Inflammatory macrophage treated with lipopolysaccharide for 4 hours (primary cell): ENCODE measurements at places on chromosomes 5 and 9.

DNA sequence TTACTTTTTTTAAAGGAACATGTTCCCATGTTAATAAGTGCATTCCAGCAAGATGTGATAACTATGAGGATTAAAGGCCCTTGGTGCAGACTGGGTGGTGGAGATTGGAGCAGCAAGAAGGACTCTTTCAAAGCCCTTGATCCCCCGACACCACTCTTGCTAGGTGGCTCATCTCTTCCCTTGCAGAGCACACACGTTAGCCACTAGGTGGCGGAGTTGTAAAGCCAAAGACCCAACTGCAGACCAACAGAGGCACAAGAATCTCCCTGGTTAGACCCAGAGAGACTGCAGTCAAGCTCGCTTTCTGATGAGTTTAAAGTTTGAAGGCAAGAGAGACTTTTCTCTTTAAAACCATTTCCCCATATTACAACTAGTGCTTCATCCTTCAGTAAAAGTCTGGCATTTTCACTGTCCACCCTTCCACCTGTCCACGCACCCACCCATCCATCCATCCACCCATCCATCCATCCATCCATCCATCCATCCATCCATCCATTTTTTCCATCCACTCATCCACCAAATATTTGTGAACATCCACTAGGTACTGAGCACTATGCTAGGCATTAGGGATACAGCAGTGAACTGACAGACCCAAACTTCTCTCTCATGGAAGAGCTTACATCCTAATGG, 226.9 kb downstream of the MSX2 start:
- DNase-seq: peak; percentile 40

- peak; percentile 90 for DNase-seq
These were observed 18.4 kb downstream of the ENG start for GRCh38 chr9:127835991-127836516.

- DNase-seq: no peak
These were observed 162.5 kb downstream of the ZNF462 start for GRCh38 chr9:107025260-107026035.

GRCh38 chr5:160347448-160347847, 23.0 kb downstream of the C1QTNF2 start:
- DNase-seq: no peak

GRCh38 chr9:116482740-116483139, 204.4 kb upstream of the TRIM32 start:
- DNase-seq: no peak

- DNase-seq: no peak
These were observed 36.6 kb upstream of the FBXL7 start for GRCh38 chr5:15463231-15463980.

DNA sequence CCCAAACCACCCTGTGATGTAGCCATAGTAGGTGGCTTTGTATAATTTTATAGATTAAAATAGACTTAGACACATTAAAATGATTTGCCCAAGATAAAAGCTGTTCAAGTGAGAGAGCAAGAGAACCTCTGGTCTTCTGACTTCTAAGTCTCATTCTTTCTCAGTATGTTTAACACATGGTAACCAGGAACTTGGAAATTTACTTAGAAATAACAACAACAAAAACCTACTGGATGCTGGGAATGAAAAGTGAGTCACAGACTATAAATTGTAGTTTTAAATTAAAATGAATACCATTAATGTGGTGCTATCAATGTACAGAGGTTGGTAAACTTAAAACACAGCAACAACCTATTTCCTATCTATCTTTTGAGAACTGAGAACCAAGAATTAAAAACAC, 30.4 kb downstream of the HMGCR start:
- no peak for DNase-seq

DNA sequence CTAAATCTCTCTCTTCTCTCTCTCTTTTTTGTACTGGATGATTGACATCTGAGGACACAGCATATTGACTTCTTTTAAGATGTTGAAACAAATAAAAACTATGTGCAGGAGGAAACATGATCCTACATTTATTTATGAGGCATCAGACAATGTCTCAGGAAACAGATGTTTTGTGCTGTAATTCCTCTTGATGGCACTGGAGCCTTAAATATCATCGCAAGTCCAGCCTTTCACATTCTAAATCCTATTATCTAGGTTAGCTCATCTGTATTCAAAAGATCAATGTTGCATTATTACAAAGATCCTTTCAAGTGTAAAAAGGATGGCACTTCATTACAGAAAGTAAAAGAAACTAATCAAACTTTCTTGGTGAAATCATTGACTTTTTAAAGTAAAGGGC, 63.9 kb downstream of the MAT2B start:
- no peak for DNase-seq

- DNase-seq: no peak
These were observed 101.7 kb downstream of the ZNF354C start for GRCh38 chr5:179161901-179162300.

DNA sequence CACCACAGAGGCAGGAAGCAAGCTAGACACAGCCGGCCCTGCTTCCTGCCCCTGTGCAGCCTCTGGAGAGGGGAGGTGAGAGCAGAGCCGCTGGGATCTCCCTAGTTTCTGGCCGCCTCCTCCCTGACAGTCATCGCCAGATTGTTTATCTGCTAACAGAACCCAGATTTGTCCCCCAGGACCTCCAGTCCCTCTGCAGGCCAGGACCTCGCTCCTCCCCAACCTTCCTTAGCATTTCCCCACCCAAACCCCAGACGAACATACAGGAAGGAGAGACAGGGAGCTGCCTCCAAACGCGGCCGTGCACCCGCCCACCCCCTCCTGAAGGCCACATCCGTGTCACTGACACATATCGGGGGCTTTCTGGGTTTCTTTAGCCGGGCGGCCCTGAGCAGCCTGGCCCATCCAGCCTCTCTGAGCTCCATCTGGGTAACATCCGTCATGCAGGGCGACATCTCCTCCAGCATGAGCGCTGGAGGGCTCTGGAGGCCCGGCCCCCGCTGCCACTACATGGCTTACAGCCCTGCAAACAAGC, 47.5 kb downstream of the DBH start:
- no peak for DNase-seq

DNA sequence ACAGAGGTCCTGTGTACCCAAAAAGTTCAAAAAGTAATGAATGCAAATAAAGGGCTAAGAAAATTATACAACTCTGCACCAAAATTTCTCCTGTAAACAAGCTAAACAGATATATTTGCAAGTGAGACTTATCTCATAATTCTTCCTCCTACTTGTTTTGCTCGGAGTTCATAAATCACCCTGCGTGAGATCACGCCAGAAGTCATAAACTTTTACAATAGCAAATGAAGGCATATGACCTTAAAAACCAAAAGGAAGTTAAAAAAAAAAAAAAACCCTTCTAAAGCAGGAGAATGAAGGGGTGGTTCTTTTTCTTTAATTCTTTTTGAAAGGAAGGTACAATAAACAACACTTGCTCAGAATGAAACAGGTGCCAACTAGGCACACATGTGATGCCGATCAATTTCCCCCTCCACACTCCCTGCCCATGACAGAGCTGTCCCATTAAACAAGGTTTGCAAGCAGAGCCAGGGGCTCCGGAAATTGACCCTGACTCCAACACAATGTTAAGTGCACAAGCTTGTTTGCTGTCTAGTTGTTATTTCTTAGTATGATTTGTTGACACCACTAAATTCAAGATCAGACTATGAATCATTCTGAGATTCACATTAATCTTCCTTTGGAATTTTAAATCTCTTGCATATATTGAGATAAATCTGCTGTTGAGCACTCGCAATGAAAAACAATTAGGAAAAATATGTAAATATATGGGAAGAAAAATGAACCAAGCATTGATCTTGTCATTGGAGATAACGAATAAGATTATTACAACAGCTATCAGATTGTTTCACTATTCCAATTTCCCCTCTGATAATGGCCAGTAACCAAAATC, 46.3 kb downstream of the DROSHA start:
- no peak for DNase-seq

DNA sequence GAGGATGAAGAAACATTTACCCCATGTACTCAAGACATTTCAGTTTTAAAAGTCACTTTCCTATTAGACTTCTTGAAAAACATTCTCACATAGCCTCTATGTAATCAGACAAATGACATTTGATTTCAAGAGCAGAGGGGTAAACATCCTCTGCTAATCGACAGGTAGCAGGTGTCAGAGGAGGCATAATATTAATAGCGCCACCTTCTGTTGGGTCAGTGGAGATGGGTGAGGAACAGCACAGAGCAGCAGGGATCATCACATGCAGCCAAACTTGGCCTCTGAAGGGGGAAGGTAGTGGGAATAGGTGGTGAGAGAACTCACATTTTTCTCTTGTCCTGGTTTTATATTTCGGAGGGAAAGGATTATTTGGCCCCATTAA, 3.3 kb upstream of the LSM11 start:
- DNase-seq: peak; percentile 9

- no peak for DNase-seq
These were observed 48.9 kb downstream of the CFAP90 start for GRCh38 chr5:7801891-7802614.

- no peak for DNase-seq
These were observed 127.1 kb upstream of the SLCO6A1 start for GRCh38 chr5:102625928-102626327.

DNA sequence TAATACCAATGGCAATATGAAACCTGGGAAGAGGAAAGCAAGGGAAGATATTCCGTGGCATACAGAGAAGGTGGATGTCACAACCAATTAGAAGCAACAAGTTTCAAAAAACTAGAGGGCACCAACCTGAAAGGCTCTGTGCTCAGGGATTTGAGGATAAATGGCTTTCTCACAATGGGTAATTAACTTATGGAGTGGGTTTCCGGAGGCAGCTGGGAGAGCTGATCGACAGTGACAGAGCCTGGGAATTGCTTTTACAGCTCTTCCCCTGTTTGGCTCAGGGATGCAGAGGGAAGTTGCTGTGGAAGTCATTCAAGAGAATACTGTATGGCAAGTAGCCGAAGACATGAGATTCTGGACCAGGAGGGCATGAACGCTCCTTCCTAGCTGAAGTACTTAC, 237.0 kb downstream of the KIF4B start:
- DNase-seq: no peak

GRCh38 chr5:176846335-176847140, 36.2 kb downstream of the UNC5A start:
- peak; percentile 49 for DNase-seq

DNA sequence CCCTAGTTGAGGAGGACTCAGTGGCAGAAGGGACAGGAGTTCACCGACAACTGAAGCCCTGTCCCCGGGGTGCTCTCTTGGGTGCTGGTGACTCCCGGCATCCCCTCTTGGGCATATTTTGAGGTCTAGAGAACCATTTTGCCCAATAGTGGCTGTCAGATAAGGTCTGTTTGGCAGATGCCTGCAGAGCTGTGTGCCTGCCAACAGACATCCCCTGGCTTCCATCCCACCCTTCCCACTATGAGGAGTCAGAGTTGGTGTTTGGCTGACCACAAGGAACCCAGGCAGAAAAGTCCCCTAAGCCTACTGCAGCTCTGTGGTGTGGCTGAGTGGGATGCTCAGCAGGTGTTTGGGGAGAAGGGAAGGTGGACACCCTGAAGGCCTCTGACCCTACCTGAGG, 207.0 kb downstream of the AUH start:
- no peak for DNase-seq

- no peak for DNase-seq
These were observed 132.3 kb upstream of the TAF11L2 start for GRCh38 chr5:17365811-17366138.

DNA sequence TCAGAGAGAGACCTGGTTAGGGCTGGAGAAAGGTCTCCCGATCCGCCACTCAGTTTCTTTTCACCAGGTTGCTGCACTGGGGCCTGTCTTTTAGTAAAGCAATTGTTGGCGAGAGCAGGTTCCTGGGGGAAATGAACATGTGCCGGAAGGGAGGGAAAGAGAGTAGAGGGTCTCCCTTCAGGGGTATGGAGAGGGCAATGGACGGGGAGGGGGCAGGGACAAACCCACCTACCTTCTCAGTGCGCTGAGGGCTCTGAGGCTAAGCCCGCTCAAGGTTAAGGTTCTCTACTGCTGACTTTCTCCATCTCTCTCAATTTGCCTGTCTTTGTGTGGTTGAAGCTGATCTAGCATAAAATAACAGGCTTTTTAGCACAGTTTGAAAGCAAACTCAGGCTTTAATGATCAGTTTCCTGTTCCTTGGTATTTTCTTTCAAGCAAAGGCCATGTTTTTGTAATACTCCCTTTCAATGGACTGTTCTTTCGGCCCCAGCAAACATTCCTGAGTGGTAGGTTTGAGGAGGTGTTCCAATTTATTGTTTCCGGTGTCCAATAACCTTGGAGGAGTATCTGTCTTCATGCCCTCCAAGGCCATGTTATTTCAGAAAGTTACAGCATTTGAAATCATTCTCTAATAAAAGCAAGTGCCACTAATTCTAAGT, 25.5 kb upstream of the TRAF1 start:
- DNase-seq: no peak

DNA sequence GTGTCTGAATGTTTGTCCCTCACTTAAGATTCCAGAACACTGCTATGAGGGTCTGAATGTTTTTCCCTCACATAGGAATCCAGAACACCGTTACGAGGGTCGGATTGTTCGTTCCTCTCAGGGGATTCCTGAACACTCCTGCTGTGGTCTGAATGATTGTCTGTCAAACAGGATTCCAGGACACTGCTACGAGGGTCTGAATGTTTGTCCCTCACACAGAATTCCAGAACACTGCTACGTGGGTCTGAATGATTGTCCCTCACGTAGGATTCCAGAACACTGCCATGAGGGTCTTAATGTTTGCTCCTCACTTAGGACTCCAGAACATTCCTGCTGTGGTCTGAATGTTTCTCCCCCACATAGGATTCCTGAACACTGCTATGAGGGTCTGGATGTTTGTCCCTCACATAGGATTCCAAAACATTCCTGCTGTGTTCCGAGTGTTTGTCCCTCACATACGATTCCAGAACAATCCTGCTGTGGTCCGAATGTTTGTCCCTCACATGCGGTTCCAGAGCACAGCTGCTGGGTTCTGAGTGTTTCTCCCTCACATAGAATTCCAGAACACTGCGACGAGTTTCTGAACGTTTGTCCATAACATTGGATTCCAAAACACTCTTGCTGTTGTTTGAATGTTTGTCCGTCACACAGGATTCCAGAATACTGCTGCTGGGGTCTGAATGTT, 199.5 kb downstream of the FOXD4L6 start:
- DNase-seq: no peak

GRCh38 chr5:147340941-147341340, 106.1 kb downstream of the STK32A start:
- no peak for DNase-seq

DNA sequence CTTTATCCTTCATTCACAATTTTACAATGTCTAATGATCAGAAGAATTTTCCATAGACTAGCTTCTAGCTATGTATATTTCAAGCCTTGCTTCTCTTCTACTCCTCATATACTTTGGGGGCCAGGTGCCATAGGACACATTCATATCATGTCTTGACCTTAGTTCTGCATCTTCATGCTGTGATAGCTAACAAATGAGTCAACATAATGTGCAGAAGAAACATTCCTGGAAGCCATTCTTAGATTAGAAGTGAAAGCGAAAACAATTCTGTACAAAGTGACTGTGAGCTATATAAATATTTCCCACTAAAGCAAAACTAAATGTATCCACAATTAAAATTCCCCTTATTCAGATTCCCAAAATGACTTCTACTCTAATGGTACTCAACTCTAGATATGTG, 320.2 kb upstream of the NREP start:
- DNase-seq: peak; percentile 50
